ENCODE measurements at places on chromosomes 6 and 20.

DNA sequence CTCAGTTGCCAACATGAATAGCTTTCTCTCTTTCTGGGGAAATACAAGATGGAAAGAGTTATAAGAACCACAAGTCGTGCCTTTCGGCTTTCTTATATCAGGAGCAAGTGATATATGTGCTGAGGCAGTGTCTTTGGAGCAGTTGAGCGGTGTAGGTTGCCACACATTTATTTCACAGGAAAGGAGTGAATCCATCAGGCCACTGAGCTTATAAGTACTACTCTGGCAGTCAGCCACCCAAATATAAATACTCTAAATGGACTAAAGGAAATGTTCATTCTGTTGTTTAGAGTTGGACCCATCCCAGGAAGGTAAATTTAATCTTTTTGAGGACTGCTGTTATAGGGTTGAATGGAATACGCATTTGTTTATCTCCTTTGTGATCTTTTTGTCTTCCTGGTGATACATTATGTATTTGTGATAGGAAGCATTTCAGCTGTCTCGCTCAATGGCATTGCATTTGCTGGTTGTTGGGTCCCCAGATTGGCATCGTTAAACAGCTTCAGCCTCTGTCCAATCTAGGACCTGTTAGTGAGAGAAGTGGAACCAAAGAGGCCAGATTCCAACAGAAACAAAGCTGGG lies 139.7 kb downstream of the SOBP start:
- no peak for DNase-seq

GRCh38 chr6:13492357-13492756 lies 5.0 kb upstream of the GFOD1 start:
- no peak for DNase-seq

DNA sequence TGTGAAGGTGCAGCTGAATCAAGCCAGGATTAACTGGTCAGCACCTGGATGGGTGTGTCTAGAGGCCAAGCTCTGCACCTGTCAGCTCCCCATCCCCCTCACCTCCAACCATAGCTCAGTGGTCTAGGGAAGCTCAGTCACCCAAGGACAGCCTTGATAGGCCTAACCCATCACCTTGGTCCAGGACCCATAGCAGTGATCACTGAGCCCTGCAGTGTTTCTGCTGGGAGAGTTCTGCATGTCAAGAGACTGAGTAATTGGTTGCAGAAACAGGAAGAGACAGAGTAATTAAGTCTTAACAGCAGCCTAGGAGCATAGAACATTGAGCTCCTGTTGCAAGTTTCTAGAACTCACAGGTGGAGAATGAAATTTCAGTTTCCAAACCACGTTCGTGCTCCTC lies 18.7 kb upstream of the RALGAPB start:
- DNase-seq: no peak

DNA sequence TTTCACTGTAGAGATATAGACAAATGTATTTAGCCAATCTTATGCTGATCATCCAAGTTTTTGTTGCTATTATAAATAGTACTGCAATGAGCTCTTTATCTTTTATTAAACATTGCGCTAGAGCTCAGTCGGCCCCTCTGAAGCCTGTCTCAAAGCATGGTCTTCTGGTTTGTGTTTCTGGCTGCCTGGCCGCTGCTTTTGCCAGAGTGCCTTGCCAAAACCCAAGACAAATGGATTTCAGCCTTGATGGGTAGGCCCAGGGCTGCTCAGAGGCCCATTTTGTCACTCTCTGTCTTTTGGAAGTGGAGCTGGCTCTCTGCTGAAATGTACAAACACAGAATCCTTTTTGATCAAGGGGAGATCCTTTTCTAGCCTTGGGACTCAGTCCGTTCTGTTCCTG lies 102.9 kb upstream of the KCNG1 start:
- DNase-seq: no peak

GRCh38 chr6:148324297-148324985 lies 18.2 kb upstream of the SASH1 start:
- no peak for DNase-seq

- DNase-seq: no peak
Measured at GRCh38 chr6:36783603-36784375, 55.5 kb downstream of the CPNE5 start.

- DNase-seq: no peak
Measured at GRCh38 chr20:9353916-9354276, 160.5 kb upstream of the LAMP5 start.

GRCh38 chr20:50992336-50992732 lies 30.6 kb downstream of the KCNG1 start:
- no peak for DNase-seq

- no peak for DNase-seq
Measured at GRCh38 chr6:145736661-145737144, 1.4 kb upstream of the EPM2A start.

- no peak for DNase-seq
Measured at GRCh38 chr6:32085759-32086459, 23.2 kb downstream of the TNXB start.

DNA sequence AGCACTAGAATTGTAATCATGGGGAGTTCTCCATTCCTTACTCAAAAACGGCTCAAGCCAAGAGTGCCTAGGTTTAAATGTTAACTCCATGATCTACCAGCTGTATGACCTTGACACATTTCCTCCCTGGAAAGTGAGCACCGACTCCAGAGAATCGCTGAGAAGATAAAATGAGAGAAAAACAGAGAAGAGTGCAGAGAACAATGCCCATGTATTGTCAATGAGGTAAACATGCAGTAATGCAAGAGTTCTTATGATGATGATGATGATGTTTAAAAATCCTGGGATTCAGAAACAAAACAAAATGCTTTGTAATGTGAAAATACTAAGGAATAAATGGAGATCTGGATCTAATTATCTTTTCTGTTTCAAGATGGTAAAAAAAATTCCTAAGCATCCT lies 64.8 kb upstream of the BEND6 start:
- no peak for DNase-seq

DNA sequence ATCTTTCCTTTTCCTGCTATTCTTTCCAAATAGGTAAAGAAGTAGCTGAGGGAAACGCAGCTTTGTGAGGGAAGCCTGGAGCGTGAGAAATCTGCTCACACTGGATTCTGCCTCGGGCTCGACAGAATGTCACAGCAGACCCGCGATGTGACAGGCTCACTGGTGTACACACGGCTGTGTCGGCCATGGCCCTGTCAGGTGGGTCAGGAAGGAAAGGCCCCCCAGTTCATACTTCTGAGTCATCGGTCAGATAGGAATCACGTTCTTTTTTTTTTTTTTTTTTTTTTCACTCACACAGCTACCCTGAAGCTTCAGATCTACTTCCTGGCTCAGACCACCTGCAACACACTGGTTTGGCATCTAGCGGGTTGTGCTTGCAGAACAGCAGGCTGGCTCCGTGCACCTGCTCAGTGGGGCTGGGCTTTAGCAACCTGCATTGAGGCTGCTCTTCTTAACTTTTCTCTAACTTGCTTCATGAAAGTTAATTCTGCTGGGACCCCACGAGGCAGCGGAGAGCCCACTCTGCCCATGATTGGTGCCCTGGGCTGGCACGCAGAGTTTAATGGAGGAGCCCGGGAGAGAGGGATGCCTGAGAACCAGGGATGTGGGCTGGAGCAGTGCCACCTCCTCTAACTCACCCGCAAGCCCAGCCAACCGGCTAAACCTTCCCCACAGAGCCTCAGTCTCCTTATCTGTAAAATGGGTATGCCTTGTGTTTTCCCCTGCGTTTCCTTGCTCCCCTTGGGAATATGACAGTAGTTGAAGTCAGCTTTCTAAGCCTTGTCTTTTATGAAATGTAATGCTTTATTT lies 61.5 kb upstream of the FNDC1 start:
- no peak for DNase-seq

- DNase-seq: no peak
Measured at GRCh38 chr6:119322034-119322433, 27.5 kb downstream of the MAN1A1 start.

- DNase-seq: no peak
Measured at GRCh38 chr6:21605166-21605565, 11.6 kb downstream of the SOX4 start.

DNA sequence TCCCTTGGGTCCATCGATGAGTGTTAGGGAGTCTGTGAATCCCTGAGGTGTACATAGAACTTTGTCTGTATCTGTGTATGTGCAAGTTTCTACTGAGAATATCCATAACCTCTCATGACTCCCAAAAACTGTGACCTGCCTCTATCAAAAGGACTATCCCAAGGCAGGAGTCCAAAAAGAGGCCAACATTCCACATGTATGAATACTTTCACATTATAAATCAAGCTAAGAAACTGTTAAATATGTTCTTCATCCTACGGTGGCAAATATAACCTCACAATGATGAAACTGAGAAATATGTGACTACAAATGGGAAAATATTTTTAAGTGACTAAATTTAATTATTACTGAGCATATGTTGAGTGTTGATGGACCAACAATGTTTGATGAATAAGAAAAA lies 16.1 kb upstream of the STX11 start:
- peak; percentile 46 for DNase-seq

DNA sequence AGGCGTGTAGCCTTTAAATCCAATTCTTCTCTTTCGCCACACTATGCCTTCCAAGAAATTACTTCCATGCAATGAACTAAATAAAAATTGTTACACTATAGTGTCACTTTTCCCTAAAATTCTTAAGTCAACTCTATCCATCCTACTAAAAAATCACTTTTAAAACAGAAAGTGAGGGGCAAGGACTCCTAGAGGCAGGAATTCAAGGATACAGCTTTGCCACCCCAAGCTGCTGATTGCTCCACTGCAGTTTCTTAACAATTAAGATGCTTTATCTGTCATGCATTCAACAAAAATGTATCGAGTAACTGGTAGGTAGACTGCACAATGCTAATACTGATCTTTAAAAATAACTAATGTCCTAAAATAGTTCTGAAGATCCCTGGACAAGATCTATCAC lies 4.3 kb downstream of the MCM9 start:
- no peak for DNase-seq

GRCh38 chr6:161961046-161961445 lies 687.2 kb upstream of the AGPAT4 start:
- DNase-seq: no peak

DNA sequence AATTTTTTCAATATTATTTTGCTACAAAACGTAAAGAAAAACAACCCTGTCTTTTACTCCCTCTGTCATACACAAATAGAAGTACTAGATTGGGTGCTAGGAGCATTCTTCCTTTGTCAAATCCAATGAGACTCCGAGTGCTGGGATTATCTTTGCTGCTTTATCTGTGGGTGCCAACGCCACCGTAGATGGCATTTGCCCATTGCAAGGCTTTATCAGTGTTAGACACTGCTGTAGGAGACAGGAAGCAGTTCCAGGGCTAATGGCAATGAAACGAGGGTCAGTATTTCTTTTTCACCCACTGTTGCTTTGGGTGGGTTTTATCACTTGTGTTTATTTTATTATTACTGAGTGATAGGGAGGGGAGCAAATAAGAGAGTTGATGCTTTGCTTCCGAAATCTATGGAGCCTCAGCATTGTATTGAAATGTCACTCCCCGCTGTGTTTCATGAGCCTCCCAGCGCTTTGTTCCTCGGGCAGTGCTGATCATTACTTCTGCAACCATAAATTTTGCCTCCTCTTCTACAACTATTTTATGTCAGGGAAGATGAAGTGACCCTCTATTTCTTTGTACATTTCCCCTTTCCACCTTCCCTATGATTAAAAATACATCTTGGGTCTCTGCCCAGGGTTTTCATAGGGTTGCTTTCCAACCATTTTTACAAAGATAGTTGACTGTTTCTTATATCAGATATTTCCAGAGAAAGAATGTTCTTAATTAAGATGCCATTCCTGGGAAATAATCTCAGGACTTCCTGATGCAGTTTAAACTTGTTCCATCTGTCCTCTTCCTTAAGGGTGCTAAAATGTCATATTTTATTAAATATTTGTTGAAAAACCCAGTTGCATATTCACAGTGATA lies 86.7 kb upstream of the LAMP5 start:
- DNase-seq: no peak

DNA sequence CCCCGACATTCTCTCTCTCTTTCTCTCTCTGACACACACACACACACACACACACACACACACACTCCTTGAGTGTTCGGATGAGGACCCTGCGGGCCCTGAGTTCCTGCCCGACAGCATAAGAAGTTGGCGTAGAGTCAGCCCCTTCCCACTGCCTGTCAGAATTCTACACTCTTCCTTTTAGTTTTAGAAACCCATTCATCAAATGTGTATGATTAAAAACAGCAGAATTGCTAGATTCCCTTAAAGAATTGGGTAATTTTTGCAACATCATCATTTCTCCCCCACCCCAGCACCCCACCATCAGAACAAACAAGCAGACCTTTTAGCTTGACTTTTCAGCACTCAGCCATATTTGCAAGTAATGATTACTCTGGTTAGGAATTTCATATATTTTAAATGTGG lies 322.8 kb downstream of the FARS2 start:
- DNase-seq: no peak

DNA sequence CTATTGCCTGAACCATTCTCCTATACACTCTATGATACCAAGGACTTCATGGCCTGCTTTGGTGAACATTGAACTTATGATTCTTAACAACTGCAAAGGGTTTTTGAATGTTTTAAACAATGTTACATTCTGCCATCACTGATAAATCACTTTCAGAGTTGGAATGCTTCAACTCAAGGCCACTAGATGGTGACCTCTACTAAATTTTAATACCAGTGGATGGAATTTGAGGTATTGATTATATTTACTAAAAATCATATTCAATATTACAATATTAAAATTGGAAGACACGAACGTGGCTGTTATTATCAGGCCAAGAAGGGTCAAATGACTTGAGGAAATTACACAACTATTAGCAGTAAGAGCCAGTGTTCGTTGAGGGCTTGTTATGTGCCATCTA lies 18.6 kb downstream of the MYCT1 start:
- no peak for DNase-seq
